Fibroblast of skin of left biceps (primary cell): ENCODE measurements at places on chromosomes 6 and 20.
A peak's percentile ranks its signal among the peaks of the same experiment; 100 is the strongest.

DNA sequence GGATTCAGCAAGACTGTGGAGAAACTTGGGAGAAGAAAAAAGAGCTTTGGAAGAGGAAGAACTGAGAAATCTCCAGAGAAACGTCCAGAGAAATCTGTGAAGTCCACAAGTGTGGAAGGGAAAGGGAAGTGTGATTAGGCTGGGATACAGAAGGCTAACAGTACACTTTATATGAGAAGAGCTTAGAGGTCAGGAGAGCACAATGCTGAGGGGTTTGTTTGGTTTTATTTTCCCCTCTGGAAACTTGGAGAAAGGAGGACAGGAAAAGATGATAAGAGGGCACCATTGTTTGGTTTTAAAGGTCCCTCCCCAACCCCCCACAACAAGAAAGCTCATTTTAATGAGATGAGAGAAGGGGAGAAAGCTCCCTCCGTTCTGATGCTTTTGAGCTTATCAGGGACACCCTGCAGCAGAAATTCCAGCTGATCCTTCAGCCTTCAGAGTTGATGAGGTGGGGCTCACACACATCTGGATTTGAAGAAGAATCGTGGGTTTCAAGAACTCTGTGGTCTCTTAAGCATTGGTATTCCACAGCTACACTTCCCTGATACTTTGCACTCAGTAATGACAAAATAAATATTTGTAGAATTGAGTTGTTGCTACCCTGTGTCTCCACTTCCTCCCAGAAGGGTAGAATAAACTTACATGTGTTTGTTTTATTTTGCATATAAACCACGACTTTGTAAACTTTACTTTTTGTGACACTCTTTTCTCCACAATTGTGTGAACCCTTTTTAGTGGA, 1.9 kb downstream of the NT5E start:
- DNase-seq, result no peak

DNA sequence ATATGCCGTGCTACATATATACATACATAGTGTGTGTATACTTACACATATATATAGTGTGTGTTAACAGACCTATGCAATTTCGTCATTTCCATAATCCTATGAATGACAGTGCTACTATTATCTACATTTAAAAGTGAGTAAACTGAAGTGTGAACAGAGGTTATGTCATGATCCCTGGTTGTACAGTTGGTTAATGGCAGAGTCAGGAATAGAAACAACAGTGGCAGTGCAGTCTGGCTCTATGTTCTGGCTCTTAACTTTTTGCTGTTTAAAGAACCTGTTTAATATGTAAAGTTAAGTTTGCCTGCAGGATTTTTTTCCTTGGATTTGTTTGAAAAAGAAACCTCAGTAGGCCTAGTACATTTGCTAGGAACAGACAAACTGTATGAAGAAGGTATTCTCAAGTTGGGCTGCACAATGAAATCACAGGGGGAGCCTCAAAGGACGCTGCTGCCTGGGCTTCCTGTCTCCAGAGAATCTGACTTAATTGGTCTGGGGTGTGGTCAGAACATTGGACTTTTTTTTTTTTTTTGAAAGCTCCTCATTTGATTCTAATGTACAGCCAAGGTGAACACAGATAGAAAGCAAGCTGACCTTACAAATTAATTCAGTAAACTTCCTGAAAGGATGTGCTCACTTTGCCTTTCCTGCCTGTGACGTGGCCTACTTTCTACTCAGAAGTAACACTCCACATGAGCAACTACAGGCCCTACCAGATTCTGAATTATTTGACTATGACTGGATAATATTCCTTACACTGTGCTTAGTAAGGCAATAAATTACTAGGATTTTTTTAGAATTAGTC, 29.4 kb downstream of the PLCB1 start:
- DNase-seq, result no peak

DNA sequence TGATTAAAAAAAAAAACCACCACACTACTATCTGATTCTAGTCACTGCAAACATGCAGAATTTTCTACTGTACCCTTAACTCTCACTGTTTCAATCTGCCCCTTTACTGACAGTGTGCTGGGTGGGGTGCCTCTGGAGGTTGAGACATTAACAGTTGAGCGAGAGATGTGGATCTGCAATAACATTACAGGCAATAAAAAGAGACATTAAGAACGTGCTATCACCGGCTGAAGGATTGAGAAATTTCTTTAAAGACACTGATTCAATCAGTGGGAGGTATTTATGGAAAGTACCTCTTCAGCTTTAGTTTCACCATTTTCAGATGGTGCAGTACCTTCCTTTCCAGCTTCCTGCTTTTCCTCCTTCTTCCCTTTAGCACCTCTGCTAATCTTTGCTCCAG, 32.5 kb downstream of the HMGN3 start:
- no peak for DNase-seq

DNA sequence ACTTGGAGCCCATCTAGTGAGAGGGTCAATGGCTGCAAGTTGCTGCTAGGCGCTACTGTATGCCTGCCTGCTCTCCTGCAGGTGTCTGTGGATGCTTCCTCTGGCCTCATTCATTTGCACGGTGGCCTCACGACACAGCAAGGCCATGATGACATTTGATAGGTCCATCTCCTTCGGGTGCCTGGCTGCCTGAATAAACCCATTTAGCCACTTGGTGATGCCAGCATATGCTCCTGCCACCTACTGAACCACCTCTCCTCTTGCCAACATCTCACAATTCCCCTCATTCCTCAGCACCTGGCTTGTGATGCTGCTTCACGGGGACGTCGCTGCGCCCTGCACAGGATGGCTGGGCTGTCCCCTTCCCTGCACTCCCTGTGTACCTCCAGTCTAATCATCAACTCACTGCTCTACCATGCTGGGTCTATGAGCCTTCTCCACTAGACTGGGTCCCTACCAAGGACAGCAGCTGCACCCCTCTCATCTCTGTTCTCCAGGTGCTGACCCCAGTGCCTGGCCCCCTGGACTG, 51.1 kb downstream of the AGPAT4 start:
- DNase-seq, result no peak

- DNase-seq, result no peak
Measured at GRCh38 chr6:4377603-4378002, 242.2 kb upstream of the ECI2 start.

- no peak for DNase-seq
Measured at GRCh38 chr20:1536893-1537730, 20.4 kb downstream of the SIRPD start.

- no peak for DNase-seq
Measured at GRCh38 chr6:217048-217659, 75.1 kb upstream of the DUSP22 start.

- no peak for DNase-seq
Measured at GRCh38 chr6:163094881-163095280, 319.6 kb upstream of the QKI start.

DNA sequence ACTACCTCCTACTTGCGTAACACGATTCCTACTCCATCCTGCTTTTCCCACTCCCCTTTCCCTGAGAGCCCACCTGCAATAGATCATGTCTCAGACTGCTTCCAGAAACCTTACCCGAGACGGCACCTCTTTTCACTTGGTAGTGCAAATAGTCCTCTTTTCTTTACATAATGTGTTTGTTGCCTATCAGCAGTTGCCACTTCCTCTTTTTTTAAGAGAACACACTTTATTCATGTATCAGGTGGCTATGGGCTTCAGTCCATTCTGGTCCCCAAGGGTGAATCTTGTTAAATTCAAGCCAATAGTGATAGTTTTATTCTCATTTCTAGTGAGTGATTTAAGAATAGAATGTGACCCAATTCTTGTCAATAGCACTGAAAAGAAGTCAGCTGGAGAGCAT, 57.7 kb upstream of the FERMT1 start:
- no peak for DNase-seq

- DNase-seq, result no peak
Measured at GRCh38 chr6:38179794-38180430, 360.4 kb downstream of the ZFAND3 start.

- no peak for DNase-seq
Measured at GRCh38 chr6:108791700-108792099, 56.5 kb upstream of the ARMC2 start.

DNA sequence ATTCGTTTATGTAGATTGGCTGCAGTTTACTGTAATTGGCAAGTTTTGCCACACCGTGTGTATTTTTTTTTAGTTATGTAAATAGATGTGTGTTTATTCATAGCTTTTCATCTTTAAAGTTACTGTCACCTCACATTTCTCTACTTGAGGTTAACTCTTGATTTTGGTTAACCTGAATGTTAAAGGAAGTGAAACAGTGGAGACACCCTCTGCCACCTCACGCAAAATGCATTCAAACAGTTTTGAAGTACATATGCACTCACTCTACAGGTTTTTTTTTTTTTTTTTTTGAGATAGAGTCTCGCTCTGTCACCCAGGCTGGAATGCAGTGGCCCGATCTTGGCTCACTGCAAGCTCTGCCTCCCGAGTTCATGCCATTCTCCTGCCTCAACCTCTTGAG, 17.7 kb downstream of the OR2A4 start:
- DNase-seq, result no peak

DNA sequence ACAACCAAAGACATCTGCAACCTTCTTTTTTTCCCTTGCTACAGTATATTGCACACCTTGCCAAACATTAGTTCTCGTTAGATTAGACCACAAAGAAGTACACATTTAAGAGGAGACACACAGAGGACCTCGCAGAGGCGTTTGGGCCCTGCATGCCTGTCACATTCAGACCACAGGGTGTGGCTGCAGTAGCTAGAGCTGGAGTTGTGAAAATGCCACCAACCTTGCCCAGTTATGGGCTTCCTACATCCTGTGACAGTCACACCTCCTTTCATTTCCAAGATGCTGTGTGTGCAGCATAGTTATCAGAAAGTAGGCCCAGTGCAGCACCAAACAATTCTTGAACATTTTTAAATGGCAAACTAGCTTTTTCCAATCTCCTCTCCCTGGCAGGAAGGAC, 2.4 kb downstream of the SYNE1 start:
- DNase-seq, result no peak

GRCh38 chr20:23059846-23060245, 10.4 kb upstream of the THBD start:
- DNase-seq, result no peak

DNA sequence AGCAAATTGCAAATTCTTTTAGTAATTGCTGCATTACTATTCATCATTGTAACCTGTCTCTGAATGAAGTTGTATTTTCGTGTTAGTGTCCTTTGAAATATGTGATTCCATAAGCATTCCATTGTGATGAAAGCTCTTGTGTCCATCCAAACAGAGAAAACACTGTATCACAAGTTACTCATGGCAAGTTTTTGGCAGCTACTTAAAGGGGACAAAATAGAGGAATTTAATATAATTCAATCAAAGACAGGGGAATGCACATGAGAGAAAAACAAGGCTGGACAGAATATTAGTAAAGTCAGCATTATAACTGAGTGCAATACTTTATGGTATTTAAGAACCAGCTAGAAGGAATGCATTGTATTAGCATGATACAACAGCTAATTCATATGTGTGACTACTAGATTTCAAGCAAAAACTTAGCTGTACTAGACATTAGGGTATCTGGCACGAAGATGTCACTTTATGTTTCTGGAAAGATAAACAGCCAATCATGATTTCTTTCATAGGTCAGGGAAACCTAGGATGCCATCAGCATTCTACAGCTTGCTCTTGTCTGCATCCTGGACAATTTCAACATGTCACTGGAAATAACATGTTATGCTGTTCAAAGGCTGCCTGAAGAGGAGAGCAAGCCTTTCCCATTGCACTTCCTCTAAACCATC, 270.6 kb upstream of the MARCKS start:
- peak; percentile 74 for DNase-seq

DNA sequence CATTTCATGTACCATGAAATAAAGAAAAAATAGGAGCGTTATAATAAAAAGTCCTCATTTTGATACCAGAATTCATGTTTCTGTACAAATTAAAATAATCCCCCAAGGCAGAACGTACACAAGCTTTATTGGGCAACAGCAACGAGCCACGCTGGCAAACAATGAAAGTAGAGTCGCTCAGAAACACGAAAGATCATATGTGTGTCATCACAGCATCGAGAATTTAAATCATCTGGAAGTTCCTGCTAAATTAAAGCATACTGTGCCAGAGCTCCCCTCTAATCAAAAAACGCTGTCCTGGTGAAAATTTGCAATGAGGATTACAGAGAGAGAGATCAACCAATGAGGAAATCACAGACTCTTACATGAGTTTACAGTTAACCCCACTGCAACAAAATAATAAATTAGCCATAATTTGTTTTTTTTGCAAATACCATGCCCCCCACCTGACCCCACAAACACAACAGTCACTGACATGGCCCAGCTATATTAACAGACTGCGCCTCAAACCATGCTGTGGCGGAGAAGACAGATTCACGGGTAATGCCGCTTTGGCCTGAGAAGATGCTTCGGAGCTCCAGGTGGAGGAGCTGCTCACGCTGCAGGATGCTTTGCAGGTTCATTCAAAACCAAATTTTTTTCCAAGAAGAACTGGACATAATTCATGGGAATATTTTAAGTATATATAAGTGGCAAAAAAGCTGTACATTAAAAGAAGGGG, 54.3 kb upstream of the NFATC2 start:
- peak; percentile 73 for DNase-seq

- no peak for DNase-seq
Measured at GRCh38 chr6:41062056-41062455, 9.1 kb downstream of the APOBEC2 start.

DNA sequence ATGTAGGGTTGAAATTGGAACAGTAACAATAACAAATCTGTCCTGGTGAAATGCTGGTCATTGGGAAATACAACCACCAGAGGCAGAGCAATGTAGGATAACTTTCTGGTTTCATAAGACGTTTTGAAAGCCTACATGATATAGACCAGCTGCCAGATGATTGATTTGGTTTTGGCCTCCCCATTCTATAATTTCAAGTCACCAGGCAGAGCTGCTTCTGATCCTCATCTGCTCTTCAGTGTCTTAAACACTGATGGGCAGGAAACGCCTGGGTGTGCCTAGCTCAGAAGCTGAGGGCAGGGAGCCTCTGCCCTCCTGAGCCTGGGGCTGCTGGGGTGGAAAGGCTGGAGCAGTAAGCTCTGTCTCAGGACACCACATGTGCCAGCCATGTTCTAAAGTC, 24.5 kb downstream of the DHX35 start:
- DNase-seq, result no peak

- DNase-seq, result no peak
Measured at GRCh38 chr6:18260448-18261106, 3.8 kb downstream of the DEK start.

- DNase-seq, result no peak
Measured at GRCh38 chr20:6703047-6703446, 64.4 kb upstream of the BMP2 start.

GRCh38 chr20:62068997-62069396, 3.3 kb upstream of the TAF4 start:
- DNase-seq, result no peak

DNA sequence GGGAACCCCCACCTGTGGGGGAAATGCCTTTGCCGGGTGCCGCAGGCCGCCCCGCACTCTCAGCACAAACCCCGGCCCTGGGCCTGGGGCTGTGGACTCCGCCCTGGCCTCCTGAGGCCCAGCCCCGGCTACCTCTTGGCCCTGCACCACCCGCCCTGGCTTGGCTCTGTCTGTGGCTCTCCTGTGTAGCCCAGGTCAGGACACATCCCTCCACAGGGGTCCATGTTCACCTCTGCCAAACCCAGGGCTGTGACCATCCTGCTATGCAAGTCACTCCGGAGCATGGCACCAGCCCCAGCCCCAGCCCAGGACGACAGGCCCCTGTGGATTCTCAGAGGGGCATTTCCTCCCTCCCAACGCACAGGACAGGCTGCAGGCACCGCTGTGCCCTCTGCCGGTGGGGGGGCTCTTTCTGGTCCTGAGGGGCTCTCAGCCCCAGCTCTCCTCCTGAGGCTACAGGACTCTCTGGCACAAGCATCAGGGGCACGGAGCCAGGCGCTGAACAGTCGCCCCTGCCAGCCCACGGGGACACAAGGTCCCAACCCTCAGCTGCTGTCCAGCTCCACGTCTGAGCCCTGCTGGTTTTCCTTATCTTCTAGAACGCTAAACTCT, 45.7 kb downstream of the TAF4 start:
- DNase-seq, result no peak
